ENCODE measurements at places on chromosomes 7 and 10. TPM values are rescaled to one million over a fixed set of nuclear protein-coding genes. Genes with fewer than 3 reads are reported as not detected.

The NUTM2E gene
- total RNA-seq: 0.57 TPM

The HACD1 gene
- 35.3 TPM for total RNA-seq

The MYOZ1 gene
- total RNA-seq: 3.3 TPM

The FXYD4 gene
- total RNA-seq: not detected

The GJD4 gene
- not detected for total RNA-seq

The FEZF1 gene
- total RNA-seq: 2.6 TPM

The MBL2 gene
- not detected for total RNA-seq

The PNLIP gene
- not detected for total RNA-seq

The DCLRE1C gene
- 11.5 TPM for total RNA-seq

The GATA3 gene
- 19.9 TPM for total RNA-seq

The LRRTM3 gene
- total RNA-seq: 0.14 TPM

The RARRES2 gene
- total RNA-seq: 98.8 TPM

The ZNF117 gene
- 6.1 TPM for total RNA-seq

The FAM107B gene
- total RNA-seq: 32.9 TPM

Data from prostate gland (tissue), 2 donors.